ENCODE measurements at places on chromosomes 16 and 17.
A peak's percentile ranks its signal among the peaks of the same experiment; 100 is the strongest.

DNA sequence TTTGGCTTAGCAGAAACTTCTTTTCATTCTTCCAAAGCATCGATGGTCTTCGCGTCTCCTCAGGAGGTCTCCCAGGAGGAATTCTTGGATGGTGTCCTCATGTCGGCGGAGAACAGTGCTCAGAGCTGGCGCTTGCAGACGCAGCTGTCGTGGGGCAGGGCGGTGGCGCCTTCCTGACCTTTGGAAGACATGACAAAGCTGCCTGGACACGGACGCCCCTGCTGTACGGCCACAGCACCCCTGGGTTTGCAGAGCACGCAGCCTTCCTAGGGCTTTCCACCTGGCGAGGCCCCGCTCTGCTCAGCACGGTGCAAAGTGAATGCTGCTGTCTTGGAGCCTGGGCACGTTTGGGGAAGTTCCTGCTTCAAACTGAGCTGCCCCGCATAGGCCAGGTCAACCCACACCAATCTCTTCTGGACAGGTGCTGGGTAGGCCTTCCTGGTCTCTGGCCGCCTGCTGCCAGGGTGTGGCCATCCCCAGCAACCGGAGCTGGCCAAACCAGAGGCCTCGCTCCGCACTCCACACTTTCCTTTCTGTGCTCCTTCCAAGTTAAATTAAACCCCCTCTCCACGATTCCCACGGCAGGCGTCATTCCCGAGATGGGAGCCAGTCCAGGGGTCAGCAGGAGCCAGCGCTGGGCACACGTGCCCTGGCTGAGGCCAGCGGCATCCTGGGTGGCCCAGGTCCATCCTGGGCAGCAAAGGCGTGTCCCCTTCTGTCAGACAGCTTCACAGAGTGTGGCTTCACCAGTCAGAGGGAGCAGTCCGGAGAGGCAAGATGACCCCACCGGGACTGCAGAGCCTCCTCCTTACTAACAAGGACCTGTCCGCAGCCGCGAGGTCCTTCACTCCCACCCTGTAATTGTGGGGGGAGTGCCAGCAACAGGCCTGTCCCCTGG is 15.0 kb upstream of the KREMEN2 start:
- no peak for DNase-seq

- no peak for DNase-seq
Observed at GRCh38 chr16:73025151-73025855, 22.6 kb downstream of the ZFHX3 start.

GRCh38 chr17:77098884-77099545 is 41.8 kb upstream of the SEC14L1 start:
- DNase-seq, result no peak

DNA sequence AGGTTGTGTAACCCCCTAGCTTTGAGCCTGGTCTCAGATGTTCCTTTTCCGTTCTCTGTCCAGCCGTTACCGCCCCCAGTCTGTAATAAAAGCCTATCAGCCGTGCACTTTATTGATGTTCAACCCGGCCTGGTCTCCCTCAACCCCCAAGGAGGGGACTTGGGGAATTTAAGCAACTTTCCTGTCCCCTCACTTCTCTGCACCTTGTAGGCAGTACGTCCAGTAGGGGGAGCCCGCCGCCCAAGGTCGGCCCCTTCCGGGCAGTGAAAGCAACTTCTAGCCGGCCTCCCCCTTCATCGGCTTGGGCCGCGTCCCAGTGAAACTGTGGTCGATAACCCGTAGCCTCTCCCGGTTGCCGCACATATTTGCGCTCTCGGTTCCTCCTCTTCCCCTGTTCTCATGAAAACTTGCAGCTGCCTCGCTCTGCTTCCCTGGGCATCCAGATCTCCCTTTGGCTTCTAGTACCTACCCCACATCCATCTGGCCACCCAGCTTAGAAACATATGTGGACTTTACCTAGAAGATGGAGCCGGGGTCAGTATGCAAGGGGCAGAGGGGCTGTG is 7.9 kb downstream of the PNPO start:
- DNase-seq, result peak; percentile 90

- DNase-seq, result no peak
Observed at GRCh38 chr17:77288115-77288619, 147.4 kb downstream of the SEC14L1 start.

GRCh38 chr16:11576427-11577289 is 10.1 kb downstream of the LITAF start:
- no peak for DNase-seq

GRCh38 chr17:48148854-48149786 is 41.6 kb downstream of the SNX11 start:
- peak; percentile 94 for DNase-seq

DNA sequence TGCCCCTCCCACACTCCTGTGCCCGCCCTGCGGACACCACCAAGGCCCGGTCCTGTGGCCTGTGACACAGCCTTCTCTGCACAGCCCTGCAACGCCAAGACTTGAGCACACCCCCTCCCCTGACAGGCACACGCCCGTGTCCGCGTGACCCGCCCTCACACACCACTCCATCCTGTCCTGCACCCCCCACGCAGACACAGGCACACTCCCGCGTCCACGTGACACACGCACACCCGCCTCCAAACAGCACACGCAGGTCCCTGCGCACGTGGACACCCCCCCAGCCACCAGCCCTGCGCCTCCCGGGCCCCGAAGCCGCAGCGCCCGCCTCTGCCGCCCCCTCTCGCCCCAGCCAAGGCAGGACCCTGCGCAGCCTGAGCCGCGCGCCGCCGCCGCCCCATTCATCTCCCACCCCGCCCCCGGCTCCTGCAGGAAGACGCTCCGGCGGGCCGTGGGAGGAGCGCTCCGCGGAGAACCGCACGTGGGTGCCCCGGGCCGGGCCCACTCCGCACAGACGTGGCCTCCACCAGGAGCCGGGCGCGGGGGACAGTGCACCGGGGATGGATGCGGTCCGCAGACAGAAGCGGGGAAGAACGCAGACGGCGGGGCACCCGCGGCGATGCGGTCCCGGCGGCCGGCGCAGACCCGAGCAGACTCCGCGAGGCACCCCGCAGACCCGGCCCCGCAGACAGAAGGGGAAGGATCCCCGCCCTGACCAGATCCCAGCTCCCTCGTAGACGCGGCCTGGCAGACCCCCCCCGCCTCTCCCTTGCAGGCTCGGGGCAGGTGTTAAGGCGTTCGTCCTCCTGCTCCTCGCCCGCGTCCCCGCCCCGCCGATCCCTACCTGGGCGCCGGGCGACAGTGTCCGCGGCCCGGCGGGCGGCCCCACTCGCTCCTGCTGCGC is 506 bp downstream of the CAMKK1 start:
- DNase-seq, result peak; percentile 15

DNA sequence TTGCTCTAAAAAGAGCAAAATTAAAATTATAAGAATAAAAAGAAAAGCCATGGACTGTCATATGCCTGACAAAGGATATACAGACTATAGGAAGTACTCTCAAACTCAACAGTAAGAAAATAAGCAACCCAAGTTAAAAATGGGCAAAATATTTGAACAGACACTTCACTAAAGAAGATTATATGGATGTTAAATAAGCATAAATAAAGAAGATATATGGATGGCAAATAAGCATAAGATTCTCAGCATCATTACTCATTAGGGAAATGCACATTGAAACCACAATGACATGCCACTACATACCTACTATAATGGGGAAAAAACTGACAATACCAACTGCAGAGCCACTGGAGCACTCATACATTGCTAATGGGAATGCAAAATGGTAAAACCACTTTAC is 14.9 kb upstream of the BEAN1 start:
- no peak for DNase-seq

Data from NCI-H2081 (cell line).